ENCODE measurements at places on chromosomes 2 and 18. TPM values are rescaled to one million over a fixed set of nuclear protein-coding genes. Genes with fewer than 3 reads are reported as not detected.

Gene MEIS1
- 46.7 TPM for total RNA-seq

Gene CNNM3
- total RNA-seq: 24.5 TPM

Gene SLC14A1
- total RNA-seq: 42.7 TPM

Gene NMUR1
- 1.8 TPM for total RNA-seq

Gene COL6A3
- total RNA-seq: 156 TPM

Gene APOB
- total RNA-seq: 8.5 TPM

Gene G6PC2
- not detected for total RNA-seq

Gene LIMS4
- total RNA-seq: 21.2 TPM

Data from ascending aorta (tissue), 2 donors.